Stimulated activated CD8-positive, alpha-beta memory T cell treated with anti-CD3 and anti-CD28 coated beads, Interleukin-4, amount 100 ng/mL, for 4 hours (primary cell): ENCODE measurements at places on chromosomes 5 and 9.

GRCh38 chr9:132896906-132897305 is 18.2 kb downstream of the SPACA9 start:
- DNase-seq = no peak

DNA sequence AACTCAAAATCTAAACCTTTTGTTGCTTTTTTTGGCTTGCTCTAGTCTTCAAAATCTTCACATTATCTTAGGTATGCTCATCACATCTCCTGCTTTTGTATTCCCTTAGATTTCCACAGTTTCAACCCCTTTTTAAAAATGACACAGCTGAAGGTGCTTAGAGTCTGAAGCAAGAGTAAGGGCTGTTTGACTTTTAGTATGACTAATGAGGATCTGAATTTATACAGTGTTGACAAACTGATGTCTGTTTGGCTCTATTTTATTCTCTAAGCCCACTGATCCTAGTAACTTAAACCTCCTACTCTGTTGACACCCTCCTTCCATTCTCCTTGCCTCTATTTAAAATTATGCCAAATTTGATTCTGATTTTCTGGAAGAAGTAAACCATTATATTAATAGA is 200.1 kb downstream of the MCTP1 start:
- no peak for DNase-seq

- no peak for DNase-seq
Observed at GRCh38 chr9:127380479-127380878, 16.5 kb upstream of the SLC2A8 start.

DNA sequence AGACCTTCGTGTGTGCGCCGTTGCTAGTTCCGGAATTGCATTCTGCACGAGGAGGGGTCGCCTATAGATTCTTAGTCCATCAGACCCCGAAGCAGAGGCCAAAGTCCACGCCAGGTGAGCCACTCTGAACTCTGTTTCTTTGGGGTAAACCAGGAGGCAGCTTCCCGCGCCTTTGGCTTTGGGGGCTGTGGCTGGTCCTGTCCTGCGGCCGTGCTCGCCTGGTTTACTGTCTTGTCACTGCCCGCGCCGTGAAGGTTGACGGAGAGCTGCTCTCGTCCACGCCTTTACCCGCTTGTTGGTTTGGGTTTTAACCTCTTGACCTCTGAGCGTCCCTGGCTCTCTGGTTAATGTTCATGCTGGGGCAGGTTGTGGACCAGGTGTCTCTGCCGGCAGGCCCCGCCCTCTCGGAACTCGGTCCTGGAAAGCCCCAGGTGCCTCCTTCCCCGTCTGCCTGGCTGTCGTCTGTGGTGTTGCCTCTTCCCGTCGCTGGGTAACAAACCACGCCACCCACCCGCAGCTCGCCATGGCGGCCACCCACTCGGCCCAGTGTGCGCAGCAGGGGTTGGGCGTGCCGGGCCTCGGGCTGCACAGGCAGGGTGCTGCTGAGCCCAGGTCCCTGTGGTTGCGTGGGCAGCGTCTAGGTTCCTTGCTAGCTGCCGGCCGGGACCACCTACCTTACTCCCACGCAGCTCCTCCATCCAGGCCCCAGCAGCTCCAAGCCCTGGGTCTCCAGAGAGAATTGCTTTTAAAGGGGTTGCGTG is 44.6 kb upstream of the CACNA1B start:
- no peak for DNase-seq

DNA sequence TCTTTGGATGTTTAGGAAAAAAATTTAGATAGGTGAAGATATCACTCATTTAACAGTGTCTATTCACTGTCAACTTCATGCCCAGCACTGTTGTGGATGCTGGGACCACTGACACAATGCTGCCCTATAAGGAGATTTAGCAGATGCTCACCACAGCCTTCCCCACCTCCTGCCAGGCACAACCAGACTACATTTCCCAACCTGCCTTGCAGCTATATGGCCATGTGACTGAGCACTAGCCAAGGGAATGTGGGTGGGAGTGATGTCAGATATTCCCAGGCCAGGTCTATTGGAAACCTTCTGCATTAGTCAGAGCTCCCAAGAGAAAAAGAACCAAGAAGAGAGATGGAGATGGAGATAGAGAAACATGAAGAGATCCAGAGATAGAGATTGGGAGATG is 302.6 kb upstream of the TAS2R1 start:
- no peak for DNase-seq

- DNase-seq = no peak
Observed at GRCh38 chr9:33472881-33473615, 676 bp downstream of the NOL6 start.

- DNase-seq = no peak
Observed at GRCh38 chr5:118902656-118903438, 85.5 kb downstream of the DTWD2 start.

- no peak for DNase-seq
Observed at GRCh38 chr9:136211441-136212344, 6.8 kb upstream of the LHX3 start.

GRCh38 chr5:80103371-80103770 is 68.2 kb downstream of the THBS4 start:
- DNase-seq = no peak

DNA sequence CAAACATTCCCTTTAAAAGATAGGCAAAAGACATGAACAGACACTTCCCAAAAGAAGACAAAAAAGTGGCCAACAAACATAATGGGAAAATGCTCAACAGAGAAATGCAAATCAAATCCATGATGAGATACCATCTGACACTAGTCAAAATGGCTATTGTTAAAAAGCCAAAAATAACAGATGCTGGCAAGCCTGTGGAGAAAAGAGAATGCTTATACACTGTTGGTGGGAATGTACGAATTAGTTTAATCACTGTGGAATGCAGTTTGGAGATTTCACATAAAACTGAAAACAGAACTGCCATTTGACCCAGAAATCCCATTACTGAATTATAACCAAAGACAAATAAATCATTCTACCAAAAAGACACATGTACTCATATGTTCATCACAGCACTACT is 58.3 kb upstream of the WDR41 start:
- no peak for DNase-seq

- no peak for DNase-seq
Observed at GRCh38 chr5:73792687-73793320, 166.8 kb downstream of the ARHGEF28 start.

DNA sequence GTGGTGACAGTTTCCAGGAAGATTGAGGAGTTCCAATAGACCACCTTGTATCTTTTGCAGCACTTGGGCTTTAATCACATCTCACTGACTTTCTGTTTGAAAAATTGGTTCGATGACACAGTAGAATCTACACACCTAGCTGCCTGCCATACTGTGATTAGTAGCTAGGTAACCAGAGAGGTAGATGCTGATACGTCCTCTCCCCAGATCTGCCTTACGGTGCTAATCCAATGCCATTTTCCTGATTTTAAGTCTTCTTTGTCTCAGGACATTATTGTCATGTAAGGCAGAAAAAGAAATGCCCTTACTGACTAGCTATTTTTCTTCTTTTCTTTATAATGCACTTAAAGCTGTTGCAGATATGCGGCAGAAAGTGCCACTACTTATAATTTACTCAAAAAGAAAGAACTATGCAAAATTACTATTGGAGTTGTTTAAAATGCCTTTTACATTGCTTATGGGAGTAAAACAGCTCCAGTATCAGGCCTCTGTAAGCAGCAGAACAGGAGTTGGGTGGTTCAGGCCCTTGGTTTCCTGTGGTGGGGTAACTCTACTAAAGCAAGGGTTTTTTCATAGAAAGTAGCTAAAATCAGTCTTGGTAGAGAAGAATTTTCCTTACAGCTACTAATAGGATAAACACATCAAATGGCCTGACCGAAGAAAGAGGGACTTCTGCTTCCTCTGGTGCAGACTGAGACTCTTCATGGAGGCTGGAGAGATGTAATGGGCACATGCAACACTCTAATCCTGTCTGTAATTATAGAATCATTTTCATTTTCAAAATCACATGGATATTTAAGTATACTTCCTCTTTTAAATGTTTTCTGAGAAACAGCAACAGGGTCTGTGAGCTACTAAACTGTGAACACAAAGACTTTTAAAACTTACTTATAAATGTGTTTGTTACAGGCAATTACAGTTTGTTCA is 177.2 kb downstream of the MAPKAP1 start:
- DNase-seq = no peak

- DNase-seq = no peak
Observed at GRCh38 chr5:115767424-115767823, 49.0 kb downstream of the CDO1 start.

DNA sequence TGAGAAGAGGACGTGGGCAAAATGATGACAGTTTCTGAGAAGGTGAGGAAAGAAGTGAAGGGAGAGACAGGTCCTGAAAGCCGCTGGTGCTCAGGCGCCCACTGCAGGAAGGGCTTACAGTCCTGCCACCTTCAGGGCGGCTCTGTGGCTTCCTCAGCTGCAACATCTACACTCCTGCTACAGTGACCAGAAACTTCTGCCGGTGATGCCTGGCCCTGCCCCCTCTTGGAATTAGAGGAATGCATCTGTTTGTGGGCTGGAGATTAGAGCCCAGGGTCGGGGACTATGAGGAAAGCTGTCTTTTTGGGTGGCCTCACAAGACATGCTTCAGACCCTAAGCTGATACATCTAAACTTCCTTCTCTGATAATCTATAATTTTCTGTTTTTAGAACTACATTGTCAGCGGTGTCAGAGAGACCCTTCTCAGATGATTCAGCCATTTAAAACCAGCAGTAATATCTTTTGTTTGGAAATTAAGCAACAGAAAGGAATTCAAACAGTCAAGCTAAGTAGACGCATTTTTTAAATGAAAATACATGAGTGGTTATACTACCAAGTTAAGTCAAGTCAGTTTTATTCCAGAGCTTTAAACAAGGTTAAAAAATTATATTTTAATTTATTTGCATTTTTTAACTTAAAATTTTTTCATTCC is 30.4 kb downstream of the PRDM6 start:
- no peak for DNase-seq

GRCh38 chr9:104780796-104781395 is 17.0 kb downstream of the NIPSNAP3B start:
- DNase-seq = no peak

DNA sequence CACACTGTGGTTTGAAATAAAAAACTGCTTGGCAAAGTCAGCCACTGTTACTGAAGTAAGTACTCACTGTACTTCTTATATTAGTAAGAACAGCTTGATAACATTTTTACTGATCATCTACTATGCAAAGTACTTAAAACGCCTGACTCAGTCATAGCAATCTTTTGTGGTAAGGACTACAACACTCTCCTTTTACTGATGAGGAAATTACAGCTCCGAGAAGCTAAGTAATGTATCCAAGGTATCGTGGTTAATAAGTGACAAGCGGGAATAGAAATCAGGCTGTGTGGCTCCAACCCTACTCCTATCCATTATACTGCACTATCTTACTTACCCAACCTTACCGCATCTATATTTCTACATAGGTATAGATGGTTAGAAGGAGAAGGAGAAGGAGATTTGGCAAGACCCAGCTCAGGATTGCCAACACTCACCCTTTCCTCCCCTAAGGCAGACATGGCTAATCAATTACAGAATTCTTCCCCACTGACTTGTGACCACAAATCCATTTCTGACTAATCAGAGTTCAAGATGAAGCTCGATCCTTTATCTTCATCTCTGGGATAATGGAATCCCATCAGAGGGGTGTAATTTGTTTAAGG is 281.4 kb downstream of the SPOCK1 start:
- no peak for DNase-seq

DNA sequence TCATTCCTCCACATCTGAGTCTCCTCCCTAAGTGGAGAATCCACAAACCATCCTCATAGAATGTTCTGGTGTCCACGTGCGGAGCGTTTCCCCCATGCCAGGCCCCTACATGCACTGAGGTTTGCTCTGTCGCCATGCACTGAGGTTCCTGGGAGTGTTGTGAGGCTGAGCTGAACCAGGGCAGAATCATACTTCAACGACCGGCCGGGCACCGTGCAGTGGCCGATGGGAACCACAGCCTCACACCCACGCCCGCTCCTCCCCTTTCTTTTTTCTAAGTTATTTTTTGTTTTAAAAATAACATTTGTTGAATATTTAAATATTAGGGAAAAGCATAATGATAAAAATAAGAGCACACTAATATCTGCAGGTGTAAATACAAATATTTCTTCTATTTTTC is 260.4 kb upstream of the IRX4 start:
- DNase-seq = no peak

GRCh38 chr9:32413424-32413823 is 29.0 kb downstream of the ACO1 start:
- no peak for DNase-seq

DNA sequence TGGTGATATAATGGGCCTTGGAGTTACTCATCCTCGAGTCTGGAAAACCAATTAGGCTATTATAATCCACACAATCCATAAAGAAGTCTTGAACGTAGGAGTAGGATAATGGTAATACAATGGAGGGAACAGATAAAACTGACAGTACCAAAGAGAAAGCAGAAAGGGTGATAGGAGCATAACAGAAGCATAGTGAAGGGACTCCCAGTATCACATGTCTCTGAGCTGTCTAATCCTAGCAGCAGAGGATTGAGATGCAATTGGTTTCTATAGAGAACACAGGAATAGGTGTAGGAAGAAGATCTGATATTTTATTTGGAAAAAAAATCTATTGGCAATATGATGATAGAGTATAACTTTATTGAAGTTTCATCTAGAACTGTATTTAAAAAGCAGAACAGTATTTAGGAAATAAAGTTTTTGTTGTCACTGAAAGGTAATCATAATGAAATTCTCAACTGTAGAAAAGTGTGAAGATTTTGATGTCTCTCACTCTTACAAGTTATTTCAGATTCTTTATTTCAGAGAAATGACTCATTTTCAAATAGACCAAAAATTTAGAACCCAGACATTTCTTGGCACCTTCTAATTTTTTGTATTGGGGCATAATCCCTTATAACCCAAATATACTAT is 25.4 kb downstream of the SRFBP1 start:
- DNase-seq = no peak

DNA sequence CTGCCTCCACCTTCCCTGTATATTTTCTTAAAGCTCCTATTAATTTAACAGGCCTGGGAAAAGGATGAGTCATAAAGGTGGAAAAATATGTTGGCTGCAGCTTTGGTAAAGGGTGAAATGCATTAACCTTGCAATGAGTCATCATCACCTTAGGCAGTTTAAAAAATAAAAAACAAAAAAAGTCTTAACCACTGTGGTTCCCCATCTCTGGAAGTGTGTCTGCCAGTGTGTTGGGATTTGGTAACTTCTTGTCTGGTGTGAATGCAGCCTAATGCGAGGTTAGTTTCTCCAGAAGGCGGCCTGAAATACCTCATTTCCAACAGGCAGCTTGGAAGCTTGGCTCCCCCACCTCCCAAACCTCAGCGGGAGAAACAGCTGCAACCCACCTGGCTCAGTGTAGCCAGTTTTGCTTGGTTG is 265.3 kb upstream of the GAS1 start:
- DNase-seq = no peak

DNA sequence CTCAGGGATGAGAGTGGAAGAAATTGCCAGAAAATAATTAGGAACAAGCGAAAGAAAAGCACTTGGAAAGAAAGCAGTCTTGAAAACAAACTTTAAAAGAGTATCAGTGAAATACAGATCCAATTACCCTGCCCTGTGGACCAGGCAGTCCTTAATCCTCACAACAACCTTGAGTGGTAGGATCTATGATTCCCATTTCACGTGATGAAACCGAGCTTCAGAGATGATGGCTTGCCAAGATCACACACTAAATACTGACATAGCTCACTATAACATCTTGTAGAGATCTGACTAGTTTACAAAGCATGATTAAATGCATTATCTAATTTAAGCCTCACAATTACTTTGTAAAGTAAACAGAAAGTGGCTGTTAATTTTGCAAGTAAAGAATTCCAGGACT is 55.5 kb upstream of the ABCA1 start:
- DNase-seq = no peak
